GM04504 (cell line): ENCODE measurements at places on chromosomes 4 and X.

GRCh38 chrX:136143711-136144110 is 3.6 kb upstream of the FHL1 start:
- DNase-seq: no peak

GRCh38 chr4:53591372-53591892 is at the start of gene LNX1:
Gene LNX1 (minus strand): TSS chr4:53591486. CDS start chr4:53574002, 17,484 bp downstream.
- DNase-seq: no peak

GRCh38 chr4:52051213-52051614 is at the start of gene SPATA18:
Gene SPATA18 (plus strand): TSS chr4:52051304. CDS start chr4:52051705, 401 bp downstream.
- DNase-seq: no peak

DNA sequence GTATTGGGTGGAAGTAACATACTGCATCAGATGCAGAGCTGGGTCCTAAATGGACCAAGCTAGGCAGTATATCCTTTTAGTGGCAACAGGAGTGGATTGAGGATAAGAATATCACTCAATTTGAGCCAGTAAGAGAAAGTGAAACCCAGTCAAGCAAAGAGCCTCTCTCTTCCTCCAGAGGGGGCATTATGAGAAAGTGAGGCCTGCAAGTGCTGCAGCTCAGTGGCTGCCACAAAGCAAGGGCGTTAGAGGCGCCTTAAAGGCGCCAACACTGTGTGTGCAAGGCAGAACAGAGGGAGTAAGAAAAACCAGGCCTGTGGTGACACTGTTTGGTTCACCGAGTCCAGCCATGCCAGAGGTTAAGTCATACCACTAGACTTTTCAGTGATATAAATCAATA is 17.5 kb downstream of the STX18 start:
- no peak for DNase-seq

- no peak for DNase-seq
Observed at GRCh38 chr4:15652841-15653240, 2.3 kb downstream of the FBXL5 start.

DNA sequence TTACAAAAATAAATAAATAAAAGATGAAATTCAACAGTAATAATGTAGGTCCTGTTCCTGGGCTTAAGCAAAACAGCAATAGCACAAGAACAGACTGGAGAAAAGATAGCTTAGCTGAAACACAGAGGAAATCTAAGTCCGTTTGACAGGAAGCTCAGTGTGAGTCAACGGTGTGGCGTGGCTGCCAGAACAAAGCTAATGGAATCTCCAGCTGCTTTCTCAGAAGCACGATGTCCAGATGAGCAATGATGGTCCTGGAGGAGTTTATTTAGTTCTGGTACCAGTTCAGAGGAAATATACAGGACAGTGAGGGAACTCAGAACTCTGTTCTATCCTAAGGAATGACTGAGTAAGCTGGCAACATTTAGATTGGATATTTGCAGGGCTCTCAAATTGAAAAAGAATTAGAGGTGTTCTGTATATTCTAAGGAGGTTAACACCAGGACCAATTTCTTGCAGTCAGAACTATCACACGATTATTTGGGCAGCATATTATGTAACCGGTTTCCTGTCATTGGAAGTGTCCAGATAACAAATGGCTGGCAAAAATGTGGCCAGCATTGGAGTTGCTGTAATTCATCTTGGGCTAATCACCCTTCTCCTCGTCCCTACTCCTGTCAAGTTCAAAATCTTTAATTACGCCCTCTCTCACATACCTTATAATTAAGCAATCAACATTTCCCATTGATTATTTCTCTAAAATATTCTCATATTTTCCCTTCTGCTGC is 12.7 kb downstream of the GAB3 start:
- peak; percentile 42 for DNase-seq

DNA sequence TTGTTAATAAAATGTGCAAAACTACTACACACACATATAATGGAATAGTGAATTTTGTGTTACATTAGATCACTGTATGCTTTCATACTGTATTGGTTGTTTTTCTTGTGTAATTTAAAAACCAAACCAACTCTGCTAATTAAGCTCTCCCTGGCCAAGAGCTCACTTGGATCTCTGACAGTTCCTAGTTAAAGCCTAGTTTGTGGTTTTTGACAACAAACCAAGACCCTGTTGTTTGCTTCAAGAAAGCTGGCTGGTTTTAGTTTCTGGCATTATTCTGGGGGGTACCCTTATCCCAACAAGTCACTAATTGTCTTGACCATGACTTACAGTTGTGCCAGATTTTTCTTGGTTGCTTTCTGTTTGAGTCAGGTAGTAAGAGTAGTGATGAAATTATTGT is 121.4 kb upstream of the CXorf66 start:
- no peak for DNase-seq

GRCh38 chrX:103398421-103398864 is 22.1 kb downstream of the BEX3 start:
- peak; percentile 59 for DNase-seq

GRCh38 chrX:87736576-87736975 is 219.0 kb downstream of the KLHL4 start:
- no peak for DNase-seq

DNA sequence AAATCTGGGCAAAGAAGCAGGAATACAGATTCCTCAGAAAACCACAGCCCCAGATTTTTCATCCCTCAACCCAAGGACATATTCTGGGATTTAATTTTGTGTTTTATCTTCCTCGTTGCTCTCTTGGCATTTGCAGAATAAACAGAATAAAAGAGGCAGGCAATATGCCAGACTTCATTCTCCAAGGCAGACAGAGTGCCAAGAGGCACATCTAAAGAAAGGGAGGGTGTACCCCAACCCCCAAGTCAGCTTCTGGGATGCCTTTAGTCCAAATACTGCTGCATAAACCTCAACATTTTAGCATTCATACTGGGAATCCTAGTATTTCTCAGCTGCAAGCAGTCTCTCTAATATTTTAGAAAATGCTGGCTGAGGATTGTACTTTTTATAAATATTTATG is 629.2 kb downstream of the KLHL13 start:
- DNase-seq: no peak

DNA sequence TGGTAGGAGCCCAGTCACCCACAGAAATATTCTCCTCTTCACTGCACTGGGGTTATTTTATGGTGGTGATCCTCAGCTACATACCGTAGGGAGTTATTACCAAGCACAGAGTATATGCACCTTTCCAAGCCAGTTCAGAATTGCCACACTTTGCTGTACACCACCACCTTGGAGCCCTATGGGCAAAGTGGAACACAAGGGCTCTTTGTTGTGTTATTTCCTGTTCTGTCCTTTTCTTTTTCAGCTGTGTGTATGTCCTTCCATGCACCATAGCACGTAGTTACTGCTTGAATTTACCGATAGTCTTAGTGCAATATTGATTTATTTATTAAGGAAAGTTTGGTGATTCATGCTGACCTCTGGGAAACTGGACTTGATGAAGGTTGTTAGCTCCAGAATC is 8.3 kb downstream of the RNF128 start:
- DNase-seq: no peak

- no peak for DNase-seq
Observed at GRCh38 chr4:98522062-98522461, 136.3 kb downstream of the TSPAN5 start.

DNA sequence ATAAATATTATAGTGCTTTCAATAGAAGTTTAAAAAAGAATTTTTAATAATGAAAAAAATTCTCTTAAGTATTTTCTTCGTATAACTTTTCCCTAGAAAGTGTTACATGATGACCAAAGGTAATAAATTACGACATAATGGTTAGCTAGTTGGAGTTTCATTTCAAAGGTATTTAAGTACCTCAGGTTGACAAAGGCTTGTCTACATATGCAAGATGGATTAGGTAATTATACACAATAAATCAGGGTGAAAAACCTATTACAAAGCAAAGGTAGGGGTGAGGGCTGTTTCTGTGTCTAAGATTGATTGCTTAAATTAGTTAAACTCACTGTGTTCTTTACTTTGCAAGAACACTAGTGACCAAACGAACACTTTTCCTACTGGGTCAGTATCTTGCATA is 508.5 kb upstream of the FAT1 start:
- no peak for DNase-seq

- DNase-seq: no peak
Observed at GRCh38 chrX:70257423-70258288, 2.3 kb downstream of the P2RY4 start.

DNA sequence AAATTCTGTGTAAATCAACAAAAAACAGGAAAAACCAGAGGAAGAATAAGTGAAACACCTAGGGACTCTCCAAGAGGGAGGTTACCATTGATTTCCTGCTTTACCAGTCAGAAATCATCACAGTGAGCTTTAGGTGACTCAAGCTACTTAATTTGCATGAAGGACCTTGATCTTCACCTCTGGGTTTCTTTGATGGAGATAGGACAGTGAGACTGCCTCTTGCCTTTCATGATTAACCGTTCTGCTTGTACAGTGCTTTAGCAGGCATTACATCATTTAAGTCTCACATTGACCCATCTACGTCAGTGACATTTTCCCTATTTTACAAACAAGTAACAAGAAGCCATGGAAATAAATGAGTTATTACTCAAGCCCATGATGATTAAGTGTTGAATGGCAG is 3.4 kb upstream of the GK start:
- no peak for DNase-seq

GRCh38 chrX:16130707-16131106 is 7.3 kb downstream of the GRPR start:
- no peak for DNase-seq

DNA sequence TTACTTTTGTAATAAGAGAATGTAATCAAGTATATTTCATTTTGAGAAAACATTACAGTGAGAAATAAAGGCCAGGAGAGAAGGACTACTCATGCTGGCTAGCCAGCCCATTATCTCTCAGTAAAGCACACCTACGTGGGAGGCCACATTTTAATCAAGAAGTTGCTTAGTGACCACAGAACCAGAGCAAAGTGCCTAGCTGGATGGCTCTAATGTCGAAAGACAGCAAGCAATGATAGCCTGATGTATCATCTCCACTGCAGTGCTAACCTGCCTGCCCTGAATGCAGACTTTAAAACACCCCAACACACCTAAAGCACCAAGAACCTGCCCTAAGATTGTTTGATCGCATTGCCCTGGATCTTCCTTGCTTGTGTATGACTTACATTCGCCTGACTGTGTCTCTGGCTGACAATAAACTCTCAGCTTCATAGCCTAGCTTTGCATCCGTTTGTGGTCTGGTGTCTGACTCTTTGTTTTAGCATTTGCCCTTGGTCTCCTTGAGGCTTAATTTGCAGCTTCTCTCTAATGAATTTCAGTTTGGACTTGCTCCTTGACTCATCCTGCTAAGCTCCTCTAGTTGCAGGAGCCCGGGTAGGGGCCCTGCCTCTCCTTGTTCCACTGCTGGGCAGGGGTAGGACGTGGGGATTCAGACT is 31.4 kb upstream of the SOWAHD start:
- DNase-seq: no peak

DNA sequence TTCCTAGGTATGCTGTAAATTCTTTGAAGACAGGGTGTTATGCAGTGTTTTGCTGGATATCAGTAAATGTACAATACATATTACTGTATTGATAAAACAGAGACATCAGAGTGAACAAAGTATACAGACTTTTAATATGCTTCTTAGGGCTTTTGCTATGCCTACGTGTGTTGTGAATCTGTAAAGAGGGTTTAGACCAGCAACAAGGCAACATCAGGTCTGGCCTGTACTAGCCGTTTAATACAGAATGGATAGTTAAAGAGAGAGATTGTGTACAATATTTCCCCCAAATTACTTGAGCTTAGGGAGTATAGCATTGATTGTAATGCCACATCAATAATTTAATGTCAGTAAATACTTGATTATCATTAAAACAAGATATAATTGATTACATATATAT is 75.2 kb downstream of the PAQR3 start:
- DNase-seq: no peak

DNA sequence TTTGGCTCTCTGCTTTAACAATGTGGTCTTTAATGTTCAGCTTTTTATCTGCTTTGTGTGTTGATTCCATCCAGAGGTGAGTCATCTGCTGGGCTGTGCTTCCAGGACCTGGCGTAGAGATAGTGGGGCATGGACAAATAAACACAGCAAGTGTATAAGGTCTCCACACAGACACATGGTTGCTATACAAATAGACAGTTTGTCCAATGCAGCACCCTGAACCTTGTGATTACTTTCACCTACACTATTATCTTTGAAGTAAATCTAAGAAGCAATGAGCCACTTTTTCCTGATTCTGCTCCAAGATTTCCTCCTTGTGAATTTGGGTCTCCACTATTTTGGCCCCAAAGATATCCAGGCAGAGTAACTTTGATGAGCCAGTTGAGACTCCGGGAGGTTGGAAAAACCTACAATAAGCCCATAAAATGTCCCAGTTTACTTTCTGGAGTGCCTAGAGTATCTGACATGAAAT is 12.1 kb downstream of the PPARGC1A start:
- no peak for DNase-seq

DNA sequence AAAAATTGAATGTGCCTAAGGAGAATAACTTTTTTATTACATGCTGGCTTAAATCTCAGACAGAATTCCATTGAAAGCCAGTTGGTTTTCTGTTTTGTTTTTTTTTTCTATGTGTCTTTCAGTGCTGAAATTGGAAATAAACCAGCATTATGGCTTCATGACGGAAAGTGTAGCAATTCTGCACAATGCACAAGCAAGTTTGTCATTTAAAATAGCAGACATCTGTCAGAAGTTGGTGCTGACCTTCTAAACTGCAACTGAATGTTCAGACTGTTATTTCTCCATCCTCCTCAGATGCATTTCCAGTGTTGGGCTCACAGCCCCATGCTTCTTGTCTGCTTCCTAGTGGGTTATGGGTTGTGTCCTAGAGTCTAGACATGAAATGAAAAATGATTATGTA is 107.2 kb upstream of the LIMCH1 start:
- DNase-seq: peak; percentile 40
